ENCODE measurements at places on chromosomes 1 and 21. TPM values are rescaled to one million over a fixed set of nuclear protein-coding genes. Genes with fewer than 3 reads are reported as not detected.

SLC6A9 gene
- 5.7 TPM for total RNA-seq

ANKRD45 gene
- 1.6 TPM for total RNA-seq

PLA2G2E gene
- total RNA-seq: not detected

PARS2 gene
- total RNA-seq: 8.9 TPM

TRIM67 gene
- 0.05 TPM for total RNA-seq

DNA sequence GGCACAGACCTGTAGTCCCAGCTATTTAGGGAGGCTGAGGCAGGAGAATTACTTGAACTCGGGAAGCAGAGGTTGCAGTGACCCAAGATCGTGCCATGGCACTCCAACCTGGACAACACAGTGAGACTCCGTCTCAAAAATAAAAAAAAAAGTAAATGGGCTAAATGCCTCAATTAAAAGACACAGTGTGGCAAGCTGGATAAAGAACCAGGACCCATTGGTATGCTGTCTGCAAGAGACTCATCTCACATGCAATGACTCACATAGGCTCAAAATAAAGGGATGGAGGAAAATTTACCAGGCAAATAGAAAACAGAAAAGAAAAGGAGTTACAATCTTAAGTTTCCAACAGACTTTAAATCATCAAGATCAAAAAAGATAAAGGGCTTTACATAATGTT lies 40.3 kb downstream of the ACBD6 start:
- no peak for DNase-seq

GRCh38 chr1:114235960-114236359 lies 82.3 kb upstream of the SYT6 start:
- no peak for DNase-seq

- DNase-seq: no peak
Measured at GRCh38 chr1:119910618-119911017, 14.3 kb upstream of the ADAM30 start.

DNA sequence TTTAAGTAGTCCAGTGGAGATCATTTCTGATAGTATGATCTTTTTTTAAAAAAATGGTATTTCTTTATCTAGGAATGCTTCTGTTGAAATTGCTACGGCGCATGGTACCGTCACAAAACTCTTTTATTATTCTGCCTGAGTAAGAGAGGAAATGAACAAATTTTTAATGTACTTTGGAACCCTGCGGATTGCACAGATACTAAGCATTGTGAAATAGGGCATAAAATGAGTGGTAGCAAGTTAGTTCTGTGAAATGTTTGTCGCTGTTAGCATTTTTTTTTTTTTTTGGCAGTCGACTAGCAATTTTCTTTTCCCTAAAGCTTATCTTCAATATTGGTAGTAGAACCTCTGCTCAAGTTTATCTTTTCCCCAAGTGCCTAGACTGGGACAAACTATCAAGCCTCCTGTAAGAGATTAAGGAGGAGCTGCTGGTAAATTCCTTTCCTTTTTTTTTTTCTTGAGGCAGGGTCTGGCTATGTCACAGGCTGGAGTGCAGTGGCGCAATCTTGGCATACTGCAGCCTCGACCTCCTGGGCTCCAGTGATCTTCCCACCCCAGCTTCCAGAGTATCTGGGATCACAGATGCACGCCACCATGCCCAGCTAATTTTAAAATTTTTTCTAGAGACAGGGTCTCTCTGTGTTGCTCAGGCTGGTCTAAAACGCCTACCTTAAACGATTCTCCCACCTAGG lies 2.2 kb downstream of the ITSN1 start:
- DNase-seq: peak; percentile 48

- DNase-seq: no peak
Measured at GRCh38 chr1:4743978-4744750, 89.8 kb downstream of the AJAP1 start.

DNA sequence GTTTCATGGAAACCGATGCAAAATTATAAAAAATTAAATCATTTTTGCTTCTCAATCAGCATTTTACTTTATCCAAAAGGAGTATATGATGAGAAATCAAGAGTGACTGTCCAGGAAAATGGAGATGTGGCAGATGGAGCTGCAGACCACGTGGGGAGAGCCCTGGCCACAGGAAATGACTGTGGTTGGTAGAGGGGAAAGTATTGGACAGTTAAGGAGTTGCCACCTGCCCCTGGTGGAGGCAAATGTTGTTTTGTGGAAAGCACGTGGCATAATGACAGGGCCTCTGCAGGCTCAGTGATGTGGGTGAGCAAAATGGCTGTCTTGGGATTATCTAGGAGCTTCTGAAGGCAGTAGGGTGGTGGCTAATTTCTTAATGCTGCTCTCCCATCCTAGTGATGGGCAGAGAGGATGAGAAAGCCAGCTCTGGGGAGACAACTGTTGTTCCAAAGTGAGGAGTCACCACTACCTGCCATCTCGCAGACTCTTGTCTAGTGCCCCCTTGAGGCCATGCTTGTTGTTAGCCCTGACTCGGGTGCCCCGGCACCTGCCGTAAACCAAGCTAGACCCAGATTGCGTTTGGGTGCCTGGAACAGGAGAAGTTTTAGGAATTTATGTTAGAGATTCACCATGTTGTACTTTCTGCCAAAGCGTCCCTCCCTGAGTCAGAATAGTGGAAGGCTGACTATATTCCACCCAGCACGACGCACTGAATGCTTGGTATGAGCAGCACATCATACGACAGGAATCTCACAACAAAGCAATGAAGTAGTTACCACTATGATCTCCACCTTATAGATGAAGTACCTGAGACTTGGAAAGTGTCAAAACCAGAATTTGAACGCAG lies 144.0 kb downstream of the ROR1 start:
- DNase-seq: peak; percentile 90

All from endodermal cell (in vitro differentiated cells).